Hematopoietic multipotent progenitor cell (in vitro differentiated cells): ENCODE measurements at places on chromosomes 4 and X.
A peak's percentile ranks its signal among the peaks of the same experiment; 100 is the strongest.

GRCh38 chrX:136322064-136322463 lies 21.3 kb downstream of the ADGRG4 start:
- DNase-seq: no peak

GRCh38 chr4:38493066-38493465 lies 170.9 kb upstream of the KLF3 start:
- no peak for DNase-seq

GRCh38 chr4:85772470-85772869 lies 297.5 kb downstream of the ARHGAP24 start:
- DNase-seq: no peak

DNA sequence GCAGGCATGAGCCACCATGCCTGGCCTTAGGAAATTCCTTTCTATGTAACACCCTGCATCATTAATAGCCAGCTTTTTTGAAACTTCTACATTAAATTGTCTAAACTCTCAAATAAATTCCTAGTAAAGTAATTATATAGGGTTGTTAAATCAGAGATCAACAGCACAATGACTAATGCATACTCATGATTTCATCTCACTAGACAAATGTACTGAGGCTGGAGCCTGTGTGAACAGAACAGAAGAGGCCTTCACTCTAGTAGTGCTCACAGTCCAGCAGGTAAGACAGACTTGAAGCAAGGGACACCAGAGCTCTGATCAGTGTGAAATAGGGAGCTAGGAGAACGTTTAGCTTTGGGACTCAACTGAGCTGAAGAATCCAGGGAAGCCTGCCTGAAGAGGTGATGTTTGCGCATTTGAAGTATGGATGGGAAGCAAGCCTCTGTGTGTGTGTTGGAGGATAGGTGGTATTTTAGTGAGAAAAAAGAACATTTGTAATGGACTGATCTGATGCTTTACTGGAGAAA lies 3.9 kb downstream of the ZFP42 start:
- DNase-seq: no peak

GRCh38 chr4:156870131-156870530 lies 101.5 kb downstream of the PDGFC start:
- no peak for DNase-seq

DNA sequence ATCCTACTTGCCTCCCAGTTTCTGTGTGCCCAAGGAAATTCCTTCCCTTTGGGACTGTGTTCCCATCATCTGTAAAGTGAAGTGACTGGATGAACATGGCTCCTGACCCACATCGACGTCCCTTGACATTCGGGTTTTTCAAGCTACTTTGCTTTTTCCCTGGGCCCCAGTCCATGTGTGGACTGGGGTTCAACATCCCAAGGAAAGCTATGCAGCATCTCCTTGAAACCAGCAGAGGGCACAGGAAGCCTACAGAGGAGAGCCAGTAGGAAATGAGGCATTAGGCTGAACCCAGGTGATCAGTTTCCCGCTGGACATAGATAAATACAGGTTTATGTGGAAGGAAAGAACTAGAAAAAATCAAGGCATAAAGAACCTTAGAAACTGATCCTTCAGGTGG lies 145.1 kb upstream of the ARHGEF9 start:
- no peak for DNase-seq

- no peak for DNase-seq
These were observed 194.3 kb upstream of the PGRMC2 start for GRCh38 chr4:128481752-128482480.

GRCh38 chr4:114729068-114729738 lies 130.6 kb downstream of the UGT8 start:
- DNase-seq: no peak

- DNase-seq: peak; percentile 9
These were observed 733.3 kb downstream of the RPA4 start for GRCh38 chrX:97616883-97617530.

- peak; percentile 20 for DNase-seq
These were observed 6.6 kb downstream of the GUCY2F start for GRCh38 chrX:109475174-109475891.

DNA sequence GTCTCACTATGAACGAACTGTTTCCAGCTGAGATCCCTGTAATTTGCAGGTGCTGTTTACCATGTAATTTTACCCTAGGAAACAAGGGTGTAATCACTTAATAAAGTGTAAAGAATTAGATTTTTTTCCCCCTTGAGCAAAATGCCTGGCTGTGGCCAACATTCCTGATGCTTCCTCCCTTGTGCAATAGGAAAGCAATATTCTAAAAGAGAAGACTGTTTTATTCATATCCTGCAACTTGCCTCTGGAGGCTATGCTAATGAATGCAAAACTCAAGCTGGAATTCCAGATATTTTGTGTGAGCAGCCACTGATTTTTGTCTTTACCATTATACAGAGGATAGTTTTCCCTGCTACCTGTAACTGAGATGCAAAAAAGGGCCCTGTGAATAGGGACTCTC lies 98.0 kb downstream of the AWAT2 start:
- DNase-seq: no peak

DNA sequence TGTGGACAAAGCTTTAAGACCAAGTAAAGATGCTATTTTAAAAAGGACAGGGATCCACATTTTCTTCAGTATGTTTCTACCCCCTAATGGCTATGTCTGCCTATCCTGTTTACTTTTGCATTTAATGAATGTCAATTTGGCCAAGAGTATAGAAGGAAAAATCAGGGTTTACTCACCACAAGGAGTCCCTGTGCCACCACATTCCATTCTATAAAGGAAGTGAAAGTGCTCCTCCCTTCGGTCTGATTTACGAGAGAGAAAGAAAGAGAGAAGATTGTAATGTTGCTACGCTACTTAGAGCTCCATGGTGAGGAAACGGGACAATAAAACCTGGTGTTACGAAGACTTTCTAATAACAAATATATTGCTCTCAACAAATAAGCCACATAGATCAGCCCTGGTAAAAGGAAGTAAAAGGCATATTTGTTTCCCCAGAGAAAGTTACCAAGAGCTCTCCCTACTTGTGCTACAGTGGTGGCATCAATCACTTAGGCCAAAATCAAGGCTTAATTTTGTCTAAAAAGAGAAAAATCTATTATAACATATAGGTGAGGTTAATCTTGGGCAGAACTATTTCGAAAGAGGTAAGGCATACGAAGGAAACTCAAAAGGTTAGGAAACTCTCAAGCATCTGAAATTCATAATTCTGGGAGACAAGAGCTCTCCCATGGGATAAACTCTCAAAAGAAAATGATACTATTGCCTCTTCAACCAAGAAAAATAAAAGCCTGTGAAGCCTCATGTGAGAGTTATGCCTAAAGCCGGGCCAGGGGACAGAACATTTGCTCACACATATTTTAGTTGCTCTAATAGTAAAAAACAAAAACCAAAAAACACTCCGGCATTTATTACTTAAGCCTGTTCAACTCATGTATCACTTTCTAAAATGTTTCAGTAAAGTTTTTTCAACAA lies 29.5 kb downstream of the TAPT1 start:
- peak; percentile 67 for DNase-seq

GRCh38 chr4:139815778-139816601 lies 150.4 kb downstream of the MGST2 start:
- no peak for DNase-seq

GRCh38 chrX:72683631-72684030 lies 30.5 kb downstream of the PHKA1 start:
- no peak for DNase-seq

GRCh38 chr4:123349421-123350190 lies 47.0 kb upstream of the SPRY1 start:
- peak; percentile 56 for DNase-seq

DNA sequence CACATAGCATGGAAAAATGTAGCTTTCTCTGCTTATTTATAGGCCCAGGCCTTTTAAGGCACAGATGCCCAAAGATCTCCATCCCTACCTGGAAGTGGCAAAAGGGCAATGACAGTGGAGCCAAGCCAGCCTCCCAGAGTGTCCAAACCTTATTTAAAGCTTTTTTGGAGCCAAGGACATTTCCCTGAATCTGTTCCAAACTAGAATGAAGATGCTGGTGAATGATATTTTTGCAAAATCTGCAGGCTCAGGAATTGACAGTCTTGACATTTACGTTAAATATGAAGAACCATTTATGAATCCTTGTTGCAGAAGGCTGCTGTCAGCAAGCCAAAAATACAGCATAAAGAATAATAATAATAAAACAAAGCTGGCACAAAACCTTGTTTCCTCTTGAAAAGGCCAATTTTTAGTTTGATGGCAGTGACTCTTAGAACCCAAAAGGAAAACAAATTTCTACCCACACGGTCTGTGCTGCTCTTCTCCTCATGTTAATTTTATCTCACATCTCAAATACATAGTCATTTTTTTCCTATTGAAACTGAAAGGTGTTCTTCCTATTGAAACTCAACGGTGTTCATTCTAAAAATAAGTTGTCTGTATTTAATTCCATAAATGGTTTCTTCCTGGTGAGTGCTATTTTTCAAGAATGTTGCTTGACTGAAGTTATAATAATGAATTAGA lies 206.3 kb upstream of the TBL1X start:
- no peak for DNase-seq

DNA sequence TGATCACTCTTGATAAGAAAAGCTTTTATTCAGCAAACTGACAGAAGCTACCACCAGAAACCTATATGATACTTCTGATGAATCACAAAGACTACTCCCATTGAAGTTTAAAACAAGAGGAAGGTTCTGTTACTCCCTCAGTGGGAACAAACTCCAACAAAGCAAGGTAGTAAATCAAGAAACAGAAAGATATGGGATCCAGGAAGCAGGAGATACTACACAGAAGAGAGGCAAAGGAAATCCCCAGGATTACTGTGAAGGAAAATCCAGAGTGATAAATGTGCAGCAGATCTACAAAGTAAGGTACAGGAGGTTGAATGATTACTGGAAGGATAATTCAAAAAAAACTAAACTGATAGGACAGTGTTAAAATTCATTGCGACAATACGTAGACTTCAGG lies 222.4 kb downstream of the HHIP start:
- DNase-seq: no peak

GRCh38 chrX:112527903-112528302 lies 151.8 kb downstream of the LHFPL1 start:
- no peak for DNase-seq

DNA sequence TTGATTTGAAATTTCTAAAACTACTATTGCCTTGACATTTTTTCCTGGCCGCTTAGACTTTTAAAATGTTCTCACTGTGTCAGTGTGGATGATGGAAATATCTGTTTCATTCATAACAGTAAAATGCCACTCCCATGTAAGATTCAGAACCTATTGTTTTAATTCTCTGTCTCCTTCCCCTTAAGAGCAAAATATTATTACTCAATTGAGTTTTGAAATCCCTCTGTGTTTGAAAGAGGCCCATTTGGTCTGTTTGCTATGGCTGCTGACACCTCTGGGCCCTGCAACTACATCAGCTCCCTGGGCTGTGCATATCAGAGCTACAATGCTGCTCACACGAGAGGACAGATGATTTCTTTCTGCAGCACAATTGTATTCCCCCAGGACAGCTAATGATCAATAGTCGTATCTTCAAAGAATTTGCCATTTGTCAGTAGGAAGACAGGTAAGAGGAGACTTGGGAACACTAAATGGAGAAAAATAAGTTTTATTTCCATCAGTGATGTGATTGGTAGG lies 388.0 kb upstream of the GALNT7 start:
- no peak for DNase-seq

DNA sequence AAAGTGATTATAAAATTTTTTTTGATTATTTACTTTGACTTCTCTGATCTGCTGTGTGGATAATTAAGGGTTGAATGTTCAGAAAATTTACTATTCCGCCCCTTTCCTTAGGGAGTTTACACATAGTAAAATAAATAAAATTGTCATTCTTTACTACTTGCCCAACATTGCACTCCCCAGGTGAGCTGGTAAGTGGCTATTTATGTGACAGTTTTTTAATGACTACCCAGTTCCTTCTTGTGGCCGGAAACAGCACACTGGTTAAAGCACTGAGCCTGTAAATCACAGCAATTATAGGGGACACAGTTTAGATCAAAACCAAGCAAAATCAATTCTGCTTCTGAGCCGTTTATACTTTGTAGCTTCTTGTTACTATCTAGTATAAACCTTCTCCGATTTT lies 158.1 kb downstream of the FHIP1A start:
- DNase-seq: peak; percentile 1

DNA sequence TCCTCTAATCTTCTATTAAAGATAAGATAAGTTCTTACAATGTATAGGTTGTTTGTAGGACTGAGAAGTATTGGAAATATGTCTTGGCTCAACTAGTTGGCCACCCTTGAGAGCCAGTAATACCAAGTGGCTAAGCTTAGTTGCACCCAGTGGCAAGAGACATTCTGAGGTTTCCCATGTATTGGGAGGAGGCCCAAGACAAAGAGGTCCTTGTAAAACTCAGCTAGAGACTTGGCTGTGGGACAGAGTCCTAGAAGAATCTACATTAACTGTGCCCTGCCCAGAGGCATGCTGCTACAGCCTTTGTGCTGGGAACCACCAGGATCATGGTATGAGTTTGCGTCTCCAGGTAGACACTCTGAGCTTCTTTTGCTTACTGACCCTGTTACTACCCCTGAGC lies 41.9 kb upstream of the SLC4A4 start:
- no peak for DNase-seq

DNA sequence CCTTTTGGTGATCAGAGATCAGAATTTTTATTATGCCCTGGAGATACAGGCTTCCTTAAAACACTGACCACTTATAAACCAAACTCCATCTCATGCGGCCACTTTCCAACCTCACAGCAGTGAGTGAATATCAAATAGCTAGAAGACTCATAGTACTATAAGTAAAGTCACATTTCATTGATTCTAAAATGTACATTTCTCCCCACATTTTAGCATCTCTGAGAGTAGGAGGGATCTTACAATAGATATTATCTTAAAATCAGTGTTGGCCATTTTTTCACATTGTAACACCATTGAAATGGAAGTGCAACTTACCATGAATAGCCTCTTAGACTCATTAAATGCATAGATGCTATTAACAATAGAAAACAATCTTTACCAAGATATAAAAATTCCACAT lies 17.4 kb downstream of the PCYT1B start:
- no peak for DNase-seq

DNA sequence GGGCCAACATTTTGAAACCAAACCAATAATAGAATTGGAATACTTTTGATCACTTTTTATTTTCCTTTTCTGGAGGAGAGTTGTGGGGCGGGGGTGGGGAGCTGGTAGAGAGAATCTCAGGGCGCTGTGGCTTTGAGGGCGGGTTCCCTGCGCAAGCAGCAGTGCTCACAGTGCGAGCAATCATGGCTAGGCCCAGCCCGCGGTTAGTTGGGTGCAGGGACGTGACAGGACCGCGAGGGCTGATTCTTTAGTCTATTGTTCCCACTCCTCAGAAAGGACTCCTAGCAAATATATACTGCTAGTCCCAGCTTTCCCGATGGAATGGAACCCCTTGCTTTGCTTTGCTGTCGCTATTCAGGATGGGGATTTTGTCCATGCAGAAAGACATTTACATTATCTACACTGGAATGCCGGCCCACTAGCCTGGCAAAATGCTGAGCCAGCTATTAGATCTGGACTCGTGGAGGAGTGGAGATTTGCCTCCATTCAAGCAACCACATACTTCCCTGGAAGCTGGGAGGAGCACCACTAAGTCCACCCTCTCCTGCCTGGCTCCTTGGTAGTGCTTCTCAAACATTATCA lies 23.9 kb upstream of the APLN start:
- no peak for DNase-seq

DNA sequence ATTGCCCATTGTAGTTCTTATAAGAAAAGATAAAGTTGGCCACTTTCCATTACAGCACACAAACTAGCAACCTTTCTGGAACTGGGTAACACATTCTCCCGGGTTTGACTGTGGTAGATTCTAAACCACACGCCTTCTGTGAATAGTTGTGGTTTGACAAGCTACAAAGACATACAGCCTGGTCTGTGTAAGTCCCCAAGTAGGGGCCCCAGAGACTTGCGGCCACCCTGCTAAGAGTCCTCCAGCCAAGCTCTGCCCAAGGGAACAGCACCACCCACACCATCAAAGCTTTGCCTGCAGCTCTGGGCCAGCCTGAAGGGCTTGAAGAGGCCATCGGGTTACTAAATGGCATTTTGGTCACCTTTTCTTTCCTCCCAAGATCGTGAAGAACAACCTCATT lies 203.4 kb downstream of the MAML3 start:
- peak; percentile 17 for DNase-seq
